Hepatocyte (in vitro differentiated cells): ENCODE measurements at places on chromosomes 2 and 18. TPM values are rescaled to one million over a fixed set of nuclear protein-coding genes. Genes with fewer than 3 reads are reported as not detected.

SLC5A7 gene
- total RNA-seq = 0.03 TPM in 1 of 2 replicates, not detected in the other

PIEZO2 gene
- total RNA-seq = 70.8 and 77.5 TPM in 2 replicates

CYS1 gene
- total RNA-seq = 1.6 and 2.9 TPM in 2 replicates

MDH1 gene
- 288 and 297 TPM in 2 replicates for total RNA-seq

KANSL1L gene
- 27.1 and 38.6 TPM in 2 replicates for total RNA-seq

DRC1 gene
- total RNA-seq = not detected in 2 replicates

TRIM43 gene
- not detected in 2 replicates for total RNA-seq

VIT gene
- total RNA-seq = 0.33 and 0.76 TPM in 2 replicates

DNA sequence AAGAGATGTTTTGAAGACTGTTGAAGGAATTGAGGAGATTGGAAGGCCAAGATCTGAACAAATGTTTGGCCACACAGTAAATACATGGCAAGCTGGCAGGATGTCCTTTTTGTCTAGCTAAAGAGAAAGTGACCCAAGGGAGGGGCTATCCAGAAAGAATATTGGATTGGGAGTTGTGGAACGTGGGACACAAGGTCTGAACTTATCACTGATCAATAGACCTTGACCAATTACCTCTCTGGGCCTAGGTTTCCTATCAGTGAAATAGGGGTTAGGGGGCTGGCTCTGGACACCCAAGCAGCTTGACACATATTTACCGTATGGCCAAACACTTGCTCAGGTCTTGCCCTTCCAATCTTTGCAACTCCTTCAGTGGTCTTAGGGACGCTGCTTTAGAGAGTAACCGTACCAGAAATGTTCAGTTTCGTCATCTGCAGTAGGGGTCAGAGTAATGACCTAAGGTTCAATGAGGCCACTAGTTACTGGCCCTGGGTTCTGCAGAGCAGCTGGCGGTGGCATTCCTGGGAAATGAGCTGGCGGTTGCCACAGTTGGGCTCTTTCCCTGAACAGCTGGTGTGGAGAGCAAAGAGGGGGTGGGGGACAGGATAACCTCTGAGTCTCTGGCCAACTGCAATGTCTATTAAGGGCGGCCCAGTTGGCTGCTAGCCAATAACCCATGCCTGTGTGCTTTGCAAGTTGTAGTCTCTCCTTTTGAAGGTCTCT is 70.1 kb upstream of the STPG4 start:
- peak; percentile 87 for DNase-seq

- no peak for DNase-seq
Measured at GRCh38 chr2:224608104-224608503, 22.9 kb upstream of the CUL3 start.

DNA sequence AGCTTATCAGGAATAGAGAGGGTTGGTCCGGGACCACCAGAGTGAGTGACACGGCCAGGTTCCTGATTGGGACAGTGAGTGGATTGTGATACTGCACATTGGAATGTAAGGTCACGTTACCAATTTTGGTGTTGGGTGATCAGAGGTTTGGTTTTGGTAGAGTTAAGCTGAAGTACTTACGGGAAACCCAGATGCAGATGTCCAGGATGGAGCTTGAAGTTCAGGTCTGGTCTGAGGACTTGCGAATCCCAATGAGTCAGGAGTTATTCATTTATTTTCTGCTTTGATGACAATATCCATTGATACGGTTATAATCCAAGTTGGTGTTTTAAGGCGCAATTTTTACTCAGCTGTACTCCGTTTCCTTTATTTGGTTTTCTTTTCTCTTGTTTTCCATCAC is 273.6 kb downstream of the ALPK2 start:
- no peak for DNase-seq

- DNase-seq = no peak
Measured at GRCh38 chr18:51251625-51252024, 54.1 kb upstream of the MEX3C start.

DNA sequence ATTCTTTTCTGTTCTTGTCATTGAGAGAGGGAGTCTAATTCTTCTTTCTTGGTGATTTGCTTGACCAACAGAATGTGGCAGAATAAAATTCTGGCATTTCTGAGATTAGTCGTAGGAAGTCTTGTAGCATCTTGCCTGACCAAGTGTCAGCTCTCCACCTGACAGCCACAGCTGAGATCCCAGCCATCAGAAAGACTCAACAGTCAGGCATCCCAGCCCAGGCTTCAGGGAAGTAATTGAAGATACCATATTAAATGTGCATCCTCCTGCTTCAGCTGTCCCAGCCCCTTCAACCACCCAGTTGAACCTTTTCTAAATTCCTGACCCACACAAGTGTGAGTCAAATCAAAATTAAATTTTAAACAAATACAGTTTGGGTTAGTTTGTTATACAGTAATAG is 208.3 kb downstream of the PIK3C3 start:
- no peak for DNase-seq

GRCh38 chr18:51191128-51191717 is 6.3 kb downstream of the MEX3C start:
- DNase-seq = no peak

GRCh38 chr2:26570083-26570430 is 71.1 kb downstream of the CIB4 start:
- no peak for DNase-seq

- DNase-seq = no peak
Measured at GRCh38 chr2:159942146-159942545, 120.3 kb downstream of the PLA2R1 start.

GRCh38 chr2:43230351-43230885 is 4.0 kb upstream of the ZFP36L2 start:
- no peak for DNase-seq
